ENCODE measurements at places on chromosomes 4 and X.
A peak's percentile ranks its signal among the peaks of the same experiment; 100 is the strongest.

GRCh38 chrX:136907621-136908020 is 27.1 kb upstream of the RBMX start:
- no peak for ATAC-seq

GRCh38 chr4:4524364-4524763 is 17.5 kb downstream of the STX18 start:
- ATAC-seq, result no peak

DNA sequence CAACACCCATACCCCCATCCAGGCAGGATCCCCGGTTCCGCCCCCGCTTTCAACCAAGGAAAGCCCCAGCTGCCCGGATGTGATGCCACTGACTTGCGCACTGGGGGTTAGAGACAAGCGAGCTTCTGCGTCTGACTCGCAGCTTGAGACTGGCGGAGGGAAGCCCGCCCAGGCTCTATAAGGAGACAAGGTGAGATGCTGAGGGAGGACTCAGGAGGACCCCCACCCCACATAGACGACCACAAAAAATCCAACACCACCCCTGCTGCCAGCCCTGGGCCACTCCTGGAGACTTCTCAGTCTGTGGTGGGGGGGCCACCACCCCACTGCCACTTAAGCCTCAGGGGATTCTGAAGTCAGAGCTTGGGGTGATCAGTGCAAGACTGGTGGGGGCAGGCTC is at the start of gene MAGEA4:
Gene MAGEA4, plus strand, starts transcription at position 110 of the 400 bp plus-strand sequence. CDS start 10,776 bp downstream, outside the sequence.
- ATAC-seq, result no peak

- ATAC-seq, result no peak
These were observed 307.5 kb upstream of the SLIT2 start for GRCh38 chr4:19944251-19944650.

GRCh38 chr4:113103556-113103955 is 54.1 kb downstream of the ANK2 start:
- ATAC-seq, result no peak

DNA sequence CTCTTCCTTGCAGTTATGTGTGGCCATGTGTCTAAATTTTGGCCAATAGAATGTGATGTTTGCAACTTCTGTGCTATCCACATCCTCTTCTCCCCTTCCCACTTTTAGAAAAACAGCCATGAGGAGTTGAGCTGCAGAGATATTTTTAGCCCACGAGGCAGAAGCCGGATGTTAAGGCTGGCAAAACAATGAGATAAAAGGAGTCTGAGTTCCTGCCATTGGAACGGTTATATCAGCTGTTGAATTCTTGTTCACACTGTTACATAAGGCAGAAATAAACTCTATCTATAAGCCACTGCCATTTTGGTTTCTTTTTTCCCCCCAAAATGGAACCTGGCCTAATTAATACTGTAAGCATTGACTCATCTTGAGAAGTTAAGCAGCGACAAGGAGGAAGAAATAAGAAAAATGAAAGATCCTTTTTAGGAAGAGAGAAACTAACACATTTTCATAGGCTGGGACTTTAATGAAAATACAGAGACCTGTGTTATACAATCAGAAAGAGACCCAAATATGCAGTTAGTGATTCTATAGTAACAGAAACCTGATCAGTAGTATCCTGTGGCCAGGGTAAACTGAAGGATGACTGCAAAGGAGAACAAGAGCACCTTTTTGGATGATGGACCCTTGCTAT is 200.5 kb downstream of the INPP4B start:
- no peak for ATAC-seq

DNA sequence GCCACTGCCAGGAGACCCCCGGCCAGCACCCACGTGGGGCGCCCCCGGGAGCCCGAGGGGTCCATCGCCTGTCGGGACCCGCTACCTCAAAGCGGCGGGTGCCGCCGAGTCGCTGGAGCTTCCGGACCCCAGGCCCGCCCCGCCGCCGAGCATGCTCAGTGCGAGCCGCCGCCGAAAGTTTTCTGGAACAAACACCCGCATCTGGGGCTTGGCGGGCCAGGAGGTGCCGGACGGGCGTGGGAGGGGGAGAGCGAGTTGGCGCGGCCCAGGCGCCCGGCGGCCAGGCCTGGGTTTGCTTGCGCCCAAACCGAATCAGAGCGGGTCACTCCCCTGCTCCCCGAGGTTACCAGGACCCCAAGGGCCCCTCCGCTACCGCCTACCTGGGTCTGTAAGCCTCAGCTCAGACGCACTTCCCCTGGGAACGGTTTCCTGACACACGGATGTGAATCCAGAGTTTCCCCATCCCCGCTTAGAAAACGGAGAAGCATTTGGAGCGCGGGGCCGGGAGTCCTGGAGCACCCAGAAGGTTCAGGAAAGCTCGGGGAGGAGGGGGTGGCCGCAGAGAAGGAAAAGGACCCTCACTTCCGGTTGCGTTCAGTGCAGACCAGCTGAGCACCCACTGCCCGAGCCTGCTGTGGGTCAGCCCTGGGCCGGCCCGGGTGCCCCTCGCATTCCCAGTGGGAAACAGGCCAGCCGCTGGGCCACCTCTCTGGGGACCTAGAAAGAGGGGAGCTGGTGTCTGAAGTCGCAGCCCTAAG is at the start of gene EVC2:
Gene EVC2, minus strand, starts transcription at position 111 of the 758 bp plus-strand sequence. Its CDS starts 46 bp downstream, at position 65.
- no peak for ATAC-seq

- no peak for ATAC-seq
These were observed 238.0 kb upstream of the PITX2 start for GRCh38 chr4:110860901-110861300.

DNA sequence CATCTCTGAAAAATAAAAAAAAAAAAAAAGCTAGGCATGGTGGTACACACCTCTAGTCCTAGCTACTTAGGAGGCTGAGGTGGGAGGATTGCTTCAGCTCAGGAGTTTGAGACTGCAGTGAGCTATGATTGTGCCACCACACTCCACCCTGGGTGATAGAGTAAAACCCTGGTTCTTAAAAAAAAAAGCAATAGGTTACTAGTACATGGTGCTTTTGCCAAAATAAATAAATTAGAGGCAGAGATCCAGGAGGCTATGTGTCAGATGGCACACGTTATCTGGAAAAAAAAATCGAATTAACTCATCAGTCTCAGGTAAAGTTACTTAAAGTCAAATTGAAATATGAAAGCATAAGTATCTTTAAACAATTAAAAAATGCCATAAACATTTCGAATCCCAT is 94.3 kb downstream of the VCX3A start:
- ATAC-seq, result no peak

GRCh38 chrX:31836479-31836878 is 764.6 kb upstream of the FTHL17 start:
- ATAC-seq, result no peak

- ATAC-seq, result no peak
These were observed 40.8 kb upstream of the FAM47B start for GRCh38 chrX:34901761-34902160.

- ATAC-seq, result no peak
These were observed 505.0 kb downstream of the BCOR start for GRCh38 chrX:39592776-39593175.

DNA sequence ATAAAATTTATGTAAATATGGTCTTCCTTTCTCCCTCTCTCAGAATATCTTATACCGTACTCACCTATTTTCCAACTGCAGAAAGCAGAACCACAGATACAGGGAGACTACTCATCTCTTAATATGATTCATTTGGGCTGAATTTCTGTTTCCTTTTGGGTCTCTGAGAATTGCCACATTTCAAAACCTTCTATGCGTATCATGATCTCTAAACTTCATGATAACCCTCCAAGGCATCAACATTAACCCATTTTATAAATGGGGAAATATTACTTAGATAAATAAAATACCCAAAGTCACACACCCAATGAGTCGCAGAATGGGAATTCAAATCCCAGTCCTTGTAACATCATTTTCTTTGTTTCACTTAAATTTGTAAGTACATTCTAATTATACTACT is 16.6 kb upstream of the PRDM8 start:
- no peak for ATAC-seq

DNA sequence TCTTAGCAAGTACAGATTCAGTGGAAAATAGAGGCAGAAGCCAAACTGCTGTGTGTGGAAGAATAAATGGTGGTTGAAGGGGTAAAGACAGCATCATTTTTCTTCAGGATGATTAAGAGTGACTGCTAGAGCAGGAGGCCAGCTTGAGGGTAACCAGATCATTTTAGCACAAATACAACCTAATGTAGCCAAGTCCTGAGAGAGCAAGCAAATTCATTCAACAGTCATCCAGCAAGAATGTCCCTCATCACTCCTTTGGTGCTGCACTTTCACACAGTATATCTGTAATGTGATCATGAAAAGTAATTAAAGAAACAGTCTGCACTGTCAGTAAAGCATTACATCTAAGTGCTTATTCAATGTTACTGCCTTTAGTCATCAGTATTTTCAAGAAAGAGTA is 44.8 kb downstream of the NPFFR2 start:
- peak; percentile 70 for ATAC-seq

DNA sequence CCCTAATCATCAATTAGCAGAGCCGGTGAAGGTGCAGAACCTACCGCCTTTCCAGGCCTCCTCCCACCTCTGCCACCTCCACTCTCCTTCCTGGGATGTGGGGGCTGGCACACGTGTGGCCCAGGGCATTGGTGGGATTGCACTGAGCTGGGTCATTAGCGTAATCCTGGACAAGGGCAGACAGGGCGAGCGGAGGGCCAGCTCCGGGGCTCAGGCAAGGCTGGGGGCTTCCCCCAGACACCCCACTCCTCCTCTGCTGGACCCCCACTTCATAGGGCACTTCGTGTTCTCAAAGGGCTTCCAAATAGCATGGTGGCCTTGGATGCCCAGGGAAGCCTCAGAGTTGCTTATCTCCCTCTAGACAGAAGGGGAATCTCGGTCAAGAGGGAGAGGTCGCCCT is 3.3 kb upstream of the OPN1LW start:
- ATAC-seq, result no peak

DNA sequence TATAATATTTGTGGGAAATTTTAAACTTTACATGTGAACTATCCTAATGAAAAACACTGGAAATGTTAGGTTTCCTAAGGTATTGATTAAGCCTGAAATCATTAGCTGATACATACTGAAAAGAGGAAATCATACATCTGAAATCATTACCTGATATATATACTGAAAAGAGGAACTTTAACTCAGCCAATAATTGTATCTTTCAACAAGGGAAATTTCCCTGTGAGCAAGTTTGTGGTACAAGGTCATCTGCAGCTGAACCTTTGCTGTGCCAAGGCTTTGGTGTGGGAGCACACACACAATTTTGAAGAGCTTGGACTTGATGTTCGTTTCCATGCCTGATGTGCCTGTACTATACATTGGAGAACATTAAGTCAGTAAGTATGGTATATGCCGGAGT is 131.9 kb upstream of the USP9X start:
- ATAC-seq, result no peak

DNA sequence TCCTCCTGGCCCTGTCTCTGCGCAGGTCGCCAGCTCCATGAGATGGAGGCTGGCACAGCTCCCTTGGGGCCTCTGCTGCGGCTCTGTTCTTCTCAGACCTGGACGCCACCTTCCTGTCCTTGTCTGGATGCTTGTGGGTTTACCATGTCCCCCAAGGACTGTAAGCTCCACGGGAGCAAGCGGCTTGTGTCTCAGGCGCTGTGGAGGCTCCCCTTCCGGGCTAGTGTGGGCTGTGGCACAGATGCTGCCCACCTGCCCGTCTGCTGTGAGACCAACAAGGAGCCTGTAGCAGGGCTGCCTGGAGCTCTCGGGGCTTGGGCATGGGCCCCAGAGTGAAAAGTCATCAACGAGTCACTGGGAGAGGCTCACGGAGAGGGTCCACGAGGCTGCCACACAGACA is 25.2 kb downstream of the NAT8L start:
- ATAC-seq, result no peak

DNA sequence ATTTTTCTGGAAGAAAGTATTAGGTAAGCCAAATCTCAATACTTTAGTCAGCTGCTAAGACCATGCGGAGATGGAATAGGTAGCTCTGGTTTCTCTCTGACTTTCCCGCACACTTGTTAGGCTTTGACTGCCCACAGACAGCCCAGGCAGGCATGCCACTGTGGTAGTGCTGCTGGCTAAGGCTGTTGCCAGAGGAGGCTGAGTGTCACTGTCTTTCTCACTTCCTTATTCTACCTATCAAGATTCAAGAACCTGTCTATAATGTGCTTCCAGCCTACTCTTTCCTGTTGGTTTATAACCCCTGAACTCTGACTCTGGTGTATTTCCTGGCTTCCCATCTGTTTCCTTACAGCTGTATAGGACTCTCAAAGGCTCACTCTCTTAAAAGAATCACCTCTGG is 81.8 kb upstream of the TRPC5 start:
- no peak for ATAC-seq

GRCh38 chr4:100075486-100076270 is 114.6 kb downstream of the DDIT4L start:
- no peak for ATAC-seq

DNA sequence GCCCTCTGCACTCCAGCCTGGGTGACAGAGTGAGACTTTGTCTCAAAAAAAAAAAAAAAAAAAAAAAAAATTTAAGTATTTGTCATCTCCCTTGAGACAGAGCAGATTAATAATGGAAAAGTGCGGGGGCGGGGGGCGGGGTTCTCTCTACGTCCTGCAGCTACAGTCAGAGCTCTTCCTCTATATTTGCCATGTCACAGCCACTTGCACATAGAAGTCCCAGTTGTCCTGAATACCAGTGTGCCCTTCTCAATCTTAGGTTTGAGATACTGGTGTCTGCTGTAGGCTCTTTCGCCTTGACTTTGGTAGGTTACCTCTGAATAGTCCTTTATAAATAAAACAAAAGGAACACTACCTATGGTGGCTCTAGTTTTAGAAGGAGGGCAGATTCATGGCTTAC is 237.8 kb upstream of the PGRMC2 start:
- ATAC-seq, result no peak

DNA sequence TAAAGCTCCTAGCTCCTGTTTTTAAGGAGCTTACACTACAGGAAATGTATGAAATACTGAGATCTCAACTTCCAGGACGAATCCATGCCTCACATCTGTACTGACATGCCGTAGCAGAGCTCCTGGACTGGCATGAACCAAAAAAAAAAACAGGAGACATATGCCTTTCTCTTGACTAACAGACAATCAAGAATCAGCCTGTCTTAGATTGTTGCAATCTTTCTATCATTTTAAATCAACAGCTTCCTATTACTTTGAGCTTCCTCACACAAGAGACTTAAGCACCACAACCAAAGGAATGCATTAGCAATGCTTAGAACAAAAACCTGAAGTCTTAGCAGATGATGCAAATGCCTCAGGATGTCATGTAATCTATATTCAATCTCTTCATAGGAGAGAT is 34.7 kb upstream of the AREG start:
- ATAC-seq, result no peak

DNA sequence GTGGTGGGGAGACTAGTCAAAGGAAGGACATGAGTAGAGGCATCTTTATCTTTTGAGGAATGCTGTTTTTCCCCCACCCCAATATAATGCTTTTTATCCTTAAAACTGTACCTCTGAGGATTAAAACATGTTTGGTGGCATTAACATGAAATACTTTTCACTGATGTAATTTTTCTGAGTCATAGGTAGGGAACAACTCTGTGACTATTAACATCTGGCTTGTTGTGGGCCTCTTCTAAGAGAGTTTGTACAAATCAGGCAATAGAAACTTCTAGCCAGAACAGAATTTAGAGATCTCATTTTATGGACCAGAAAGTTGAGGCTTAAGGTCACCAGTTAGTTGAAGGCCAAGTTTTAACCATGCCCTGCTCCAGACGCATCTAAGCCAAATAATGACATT is 207.6 kb downstream of the SOX3 start:
- no peak for ATAC-seq

All from SK-N-SH treated with all-trans-retinoic acid at 6 μM for 48 hours (cell line).